ENCODE measurements at places on chromosomes 16 and 17. TPM values are rescaled to one million over a fixed set of nuclear protein-coding genes. Genes with fewer than 3 reads are reported as not detected.

Gene SLC16A13
- 5.9 TPM for total RNA-seq

Gene ZNF423
- not detected for total RNA-seq

Gene KRTAP4-6
- not detected for total RNA-seq

DNA sequence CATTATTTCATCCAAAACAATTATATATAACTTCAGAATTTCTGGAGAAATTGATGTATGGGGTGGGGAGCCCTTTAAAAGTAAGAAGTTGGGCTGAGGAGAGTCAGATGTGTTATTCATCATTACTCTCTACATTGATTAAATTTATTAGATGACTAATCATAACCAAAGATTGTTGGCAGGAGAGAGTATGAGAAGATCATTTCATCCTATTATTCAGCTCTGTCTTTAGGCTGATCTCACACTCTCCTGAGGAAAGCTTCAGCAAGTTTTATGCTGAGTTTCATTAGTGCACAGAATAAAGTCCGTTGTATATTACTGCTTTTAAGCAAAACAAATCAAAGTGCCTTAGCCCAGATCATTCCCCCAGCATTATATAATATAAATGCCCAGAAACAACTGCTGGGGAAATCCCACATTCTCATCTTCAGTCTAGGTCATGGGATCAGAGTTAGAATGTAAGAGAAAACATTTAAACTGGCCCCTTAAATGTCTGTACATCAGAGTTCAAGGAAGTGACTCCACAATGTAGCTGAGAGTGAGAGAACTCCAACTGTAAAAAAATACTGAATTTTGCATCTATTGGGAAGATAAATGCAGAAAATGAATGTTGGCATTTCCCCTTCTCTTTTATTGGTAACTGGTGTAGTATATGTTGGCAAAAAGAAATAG is 130.1 kb upstream of the HLF start:
- no peak overlapping the region for H3K27ac ChIP-seq
- no peak for DNase-seq
- H3K27me3 ChIP-seq, result no peaks in the 10 kb centered on the region
- no peak overlapping the region for H3K4me3 ChIP-seq
- H3K4me1 ChIP-seq, result no peaks in the 10 kb centered on the region

DNA sequence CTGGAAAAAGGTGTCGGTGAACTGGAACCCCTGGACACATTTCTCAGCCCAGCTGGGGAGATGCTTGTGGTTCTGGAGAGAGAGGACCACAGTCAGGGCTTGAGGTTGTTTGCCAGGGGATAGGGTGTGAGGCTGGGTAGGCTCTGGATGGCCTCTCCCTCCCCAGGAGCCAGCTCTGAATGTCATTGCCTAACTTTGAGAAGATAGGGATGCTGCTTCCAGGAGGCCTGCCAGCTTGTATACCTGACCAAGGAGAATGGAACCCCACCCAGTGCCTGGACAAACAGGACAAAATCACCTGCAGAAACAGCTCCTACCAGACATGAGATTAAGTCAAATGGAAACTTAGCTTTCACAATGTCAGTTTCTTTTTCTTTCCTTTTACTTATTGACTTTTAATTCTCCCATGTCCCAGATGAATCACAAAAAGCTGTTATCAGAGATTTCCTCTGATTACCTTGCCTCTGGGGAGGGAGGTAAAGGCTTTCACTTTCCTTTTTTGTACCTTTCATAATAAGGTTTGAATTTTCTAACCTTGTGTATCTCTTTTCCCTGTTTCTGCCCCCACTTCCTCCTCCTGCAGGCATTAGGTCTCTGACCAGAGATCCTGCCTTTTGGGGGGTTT is 29.8 kb upstream of the PLLP start:
- no peaks in the 10 kb centered on the region for H3K27me3 ChIP-seq
- no peak overlapping the region for H3K4me3 ChIP-seq
- no peak for DNase-seq
- H3K27ac ChIP-seq, result peak overlapping the region; percentile 43
- H3K36me3 ChIP-seq, result no peaks in the 10 kb centered on the region
- H3K4me1 ChIP-seq, result peaks cover 25% of the 10 kb centered on the region

DNA sequence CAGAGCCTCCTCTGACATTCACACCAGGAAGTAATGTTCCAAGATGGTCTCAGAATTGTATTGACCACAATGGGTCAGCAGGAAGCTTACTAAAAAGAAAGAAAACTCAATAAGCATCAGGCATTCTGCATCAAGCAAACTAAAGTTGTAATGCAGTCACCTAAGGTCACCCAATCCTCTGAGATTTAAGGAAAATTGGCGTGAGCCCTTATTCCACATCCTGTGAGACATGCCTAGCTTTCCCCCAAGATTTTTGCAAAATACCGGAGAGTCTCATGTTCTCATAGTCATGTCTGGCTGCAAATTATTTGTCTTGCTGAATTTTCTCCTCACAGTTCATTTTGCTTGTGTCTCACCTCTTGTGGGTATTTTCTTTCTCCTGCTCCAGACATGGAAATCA is 417.1 kb upstream of the SOX9 start:
- DNase-seq, result no peak
- H3K27ac ChIP-seq, result no peak overlapping the region
- no peaks in the 10 kb centered on the region for H3K36me3 ChIP-seq
- H3K4me3 ChIP-seq, result no peak overlapping the region
- H3K4me1 ChIP-seq, result no peaks in the 10 kb centered on the region
- no peaks in the 10 kb centered on the region for H3K27me3 ChIP-seq

DNA sequence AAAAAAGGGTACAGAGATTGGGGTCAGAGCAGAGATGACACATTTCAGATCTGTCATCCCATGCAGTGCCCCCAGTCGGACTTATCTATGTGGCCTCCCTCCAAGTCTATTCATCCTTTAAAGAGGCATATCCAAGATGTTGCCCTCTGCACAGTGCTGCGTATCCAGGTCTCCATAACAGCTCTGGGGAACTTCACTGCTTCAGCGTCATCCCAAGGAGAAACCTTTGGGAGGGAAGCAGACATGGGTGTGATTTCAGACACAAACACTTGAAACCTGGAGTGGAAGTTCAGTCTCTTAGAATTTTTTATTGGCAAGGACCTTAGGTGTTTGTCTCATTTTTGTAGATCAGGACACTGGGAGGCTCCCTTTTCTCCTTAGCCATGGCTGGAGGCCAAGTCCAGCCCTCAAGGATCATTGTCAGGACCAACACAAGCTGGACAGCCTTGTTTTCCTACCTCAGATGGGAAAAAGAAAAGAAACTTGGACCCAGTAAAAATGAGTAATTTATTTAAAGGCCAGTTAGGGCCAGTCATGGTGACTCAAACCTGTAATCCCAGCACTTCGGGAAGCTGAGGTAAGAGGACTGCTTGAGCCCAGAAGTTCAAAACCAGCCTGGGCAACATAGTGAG is 23.9 kb upstream of the NLK start:
- no peak for DNase-seq
- H3K4me3 ChIP-seq, result no peak overlapping the region
- H3K36me3 ChIP-seq, result no peaks in the 10 kb centered on the region
- no peaks in the 10 kb centered on the region for H3K4me1 ChIP-seq

DNA sequence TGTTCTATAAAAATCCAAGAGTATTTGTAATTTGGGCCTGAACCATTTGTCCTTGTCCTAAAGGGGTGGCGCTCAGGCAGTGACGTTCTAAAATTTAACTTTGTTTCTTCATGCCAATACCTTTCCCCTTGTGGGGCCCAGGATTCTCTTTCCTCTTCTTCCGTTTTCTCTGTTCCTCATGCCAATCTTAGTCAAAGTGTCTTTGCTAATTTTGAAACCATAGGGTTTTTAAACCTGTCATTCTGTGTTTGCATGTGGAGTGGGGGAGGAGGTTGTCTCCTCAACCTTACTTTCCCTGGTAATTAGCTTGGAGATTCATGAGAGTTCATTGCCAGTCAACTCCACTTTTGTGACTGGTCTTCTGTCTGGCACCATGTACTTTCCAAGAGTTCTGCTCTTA is 337.1 kb downstream of the MAF start:
- no peaks in the 10 kb centered on the region for H3K36me3 ChIP-seq
- DNase-seq, result no peak
- peaks cover 58% of the 10 kb centered on the region for H3K27me3 ChIP-seq
- H3K4me1 ChIP-seq, result peaks cover 18% of the 10 kb centered on the region
- H3K4me3 ChIP-seq, result no peak overlapping the region

- H3K27me3 ChIP-seq, result no peaks in the 10 kb centered on the region
- H3K4me1 ChIP-seq, result no peaks in the 10 kb centered on the region
- DNase-seq, result no peak
- H3K27ac ChIP-seq, result no peak overlapping the region
These were observed 90.3 kb downstream of the KATNIP start for GRCh38 chr16:27640277-27640600.

DNA sequence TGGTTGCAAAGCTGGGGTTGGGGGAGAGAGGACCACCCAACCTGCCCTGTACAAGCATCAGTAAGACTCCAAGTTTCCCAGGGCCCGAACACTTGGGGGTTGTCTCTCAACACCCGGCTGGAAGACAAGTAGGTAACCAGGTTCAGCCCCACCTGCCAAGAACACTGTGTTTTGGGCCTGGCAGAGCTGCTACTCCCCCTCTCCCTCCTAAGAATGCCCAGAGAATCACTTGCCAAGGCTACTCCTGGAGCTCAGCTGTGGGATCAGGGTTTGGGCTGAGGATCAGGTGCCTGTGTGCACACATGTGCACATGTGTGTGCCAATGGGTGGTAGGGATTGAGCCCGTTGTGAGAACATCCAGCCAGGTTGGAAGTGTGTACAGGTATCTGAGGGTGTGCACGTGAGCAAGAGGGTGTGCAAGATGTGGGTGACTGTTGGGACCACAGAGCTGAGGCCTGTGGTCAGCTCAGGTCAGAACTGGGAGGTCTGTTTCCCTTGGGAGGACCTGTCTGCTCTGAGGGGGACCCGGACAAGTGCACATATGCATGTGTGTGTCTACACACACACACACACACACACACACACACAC is 2.3 kb downstream of the HSD11B2 start:
- H3K27me3 ChIP-seq, result peaks cover 28% of the 10 kb centered on the region
- H3K36me3 ChIP-seq, result no peaks in the 10 kb centered on the region
- H3K27ac ChIP-seq, result no peak overlapping the region
- H3K4me3 ChIP-seq, result no peak overlapping the region
- no peak for DNase-seq

GRCh38 chr17:41864836-41865595 is at the start of gene KLHL11:
Gene KLHL11, minus strand, starts transcription at chr17:41865423. Its CDS starts 53 bp downstream, at chr17:41865370.
- no peaks in the 10 kb centered on the region for H3K27me3 ChIP-seq
- peaks cover 20% of the 10 kb centered on the region for H3K36me3 ChIP-seq
- H3K4me3 ChIP-seq, result no peak within 1 kb of the TSS

GRCh38 chr17:77327566-77328464 is 187.0 kb downstream of the SEC14L1 start:
- no peak overlapping the region for H3K4me3 ChIP-seq
- no peaks in the 10 kb centered on the region for H3K27me3 ChIP-seq
- DNase-seq, result no peak
- H3K36me3 ChIP-seq, result peaks cover 7% of the 10 kb centered on the region
- peaks cover 57% of the 10 kb centered on the region for H3K4me1 ChIP-seq

DNA sequence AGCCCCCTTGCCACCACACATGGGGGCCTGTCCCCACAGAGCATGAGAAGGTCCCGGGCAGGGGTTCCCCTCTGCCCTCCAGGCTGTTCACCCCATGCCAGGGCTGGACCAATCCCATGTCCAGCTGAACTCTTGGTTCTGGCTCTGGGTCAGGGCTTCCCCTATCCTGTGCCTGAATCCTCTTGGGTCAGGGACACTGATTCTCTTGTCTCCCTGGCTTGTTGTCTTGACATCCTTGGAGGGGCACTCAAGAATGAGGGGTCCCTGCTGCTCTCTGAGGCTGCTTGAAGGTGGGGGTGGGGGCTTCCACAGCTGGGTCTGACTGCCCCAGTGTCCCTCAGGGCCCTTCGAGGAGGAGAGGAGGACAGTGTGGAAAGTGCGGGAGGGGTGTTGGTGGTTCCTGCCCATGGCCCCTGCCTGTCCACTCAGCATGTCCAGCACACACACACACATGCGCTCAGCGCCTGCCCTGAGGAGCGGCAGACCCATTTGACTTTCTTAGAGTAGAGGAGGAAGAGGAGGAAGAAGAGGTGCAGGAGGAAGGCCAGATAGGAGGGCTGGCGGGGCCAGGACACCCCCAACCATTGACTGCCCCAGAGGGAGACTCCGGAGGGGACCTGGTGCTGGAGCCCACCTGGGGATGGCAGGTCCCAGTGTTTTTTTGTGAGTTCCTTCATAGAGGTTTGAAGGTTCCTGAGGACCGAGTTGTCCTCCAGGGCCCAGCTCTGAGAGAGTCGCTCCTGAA is 47.0 kb downstream of the TNFRSF13B start:
- no peak for DNase-seq
- no peaks in the 10 kb centered on the region for H3K4me1 ChIP-seq
- no peaks in the 10 kb centered on the region for H3K36me3 ChIP-seq
- H3K27ac ChIP-seq, result no peak overlapping the region
- no peaks in the 10 kb centered on the region for H3K27me3 ChIP-seq

- no peaks in the 10 kb centered on the region for H3K36me3 ChIP-seq
- H3K27me3 ChIP-seq, result peaks cover 6% of the 10 kb centered on the region
- H3K4me1 ChIP-seq, result peaks cover 10% of the 10 kb centered on the region
- no peak overlapping the region for H3K27ac ChIP-seq
These were observed 24.3 kb downstream of the USP43 start for GRCh38 chr17:9669551-9670008.

DNA sequence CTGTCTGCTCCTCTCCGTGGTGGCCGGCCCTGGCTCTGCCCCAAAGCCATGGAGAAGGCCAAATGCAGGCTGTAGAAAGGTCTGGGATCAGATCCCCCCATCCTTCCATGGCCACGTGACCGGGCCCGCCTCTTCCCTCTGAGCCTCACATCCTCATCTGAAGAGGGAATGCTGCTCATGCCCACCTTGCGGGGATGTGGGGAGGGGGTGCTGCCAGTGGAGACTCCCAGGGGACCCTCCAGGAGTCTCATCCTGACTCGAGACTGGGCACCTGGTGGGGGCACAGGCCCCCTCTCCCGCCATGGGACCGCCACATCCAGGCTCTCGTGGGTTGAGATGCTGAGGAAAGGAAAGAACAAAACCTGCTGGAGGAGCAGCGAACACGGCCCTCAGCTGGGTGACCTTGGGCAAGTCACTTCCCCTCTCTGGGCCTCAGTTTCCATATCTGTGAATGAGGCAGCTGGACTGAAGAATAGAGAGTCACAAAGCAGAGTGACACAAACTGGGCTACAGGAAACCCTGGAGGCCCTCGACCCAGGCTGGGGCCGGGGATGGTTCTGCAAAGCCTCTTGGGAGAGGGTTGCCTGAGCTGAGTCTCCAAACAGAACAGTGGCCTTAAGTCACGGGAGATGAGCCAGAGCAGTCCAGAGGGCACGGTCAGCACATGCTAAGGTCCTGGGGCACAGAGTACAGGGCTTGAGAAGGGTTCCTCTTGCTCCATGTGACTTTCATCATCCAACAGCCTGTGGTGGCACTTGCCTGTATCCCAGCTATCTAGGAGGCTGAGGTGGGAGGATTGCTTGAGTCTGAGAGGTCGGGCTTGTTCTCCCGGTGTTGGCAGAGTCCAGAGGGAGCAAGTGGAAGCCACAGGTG is 30.1 kb downstream of the SOCS1 start:
- no peaks in the 10 kb centered on the region for H3K27me3 ChIP-seq
- H3K27ac ChIP-seq, result peak overlapping the region; percentile 98
- H3K4me1 ChIP-seq, result peaks cover 61% of the 10 kb centered on the region
- H3K36me3 ChIP-seq, result no peaks in the 10 kb centered on the region
- DNase-seq, result peak; percentile 47
